ENCODE measurements at places on chromosomes 7 and 10.

GRCh38 chr7:38563741-38564140, 67.4 kb downstream of the AMPH start:
- DNase-seq = no peak

- peak; percentile 20 for DNase-seq
Observed at GRCh38 chr7:78924581-78924980, 528.9 kb downstream of the MAGI2 start.

DNA sequence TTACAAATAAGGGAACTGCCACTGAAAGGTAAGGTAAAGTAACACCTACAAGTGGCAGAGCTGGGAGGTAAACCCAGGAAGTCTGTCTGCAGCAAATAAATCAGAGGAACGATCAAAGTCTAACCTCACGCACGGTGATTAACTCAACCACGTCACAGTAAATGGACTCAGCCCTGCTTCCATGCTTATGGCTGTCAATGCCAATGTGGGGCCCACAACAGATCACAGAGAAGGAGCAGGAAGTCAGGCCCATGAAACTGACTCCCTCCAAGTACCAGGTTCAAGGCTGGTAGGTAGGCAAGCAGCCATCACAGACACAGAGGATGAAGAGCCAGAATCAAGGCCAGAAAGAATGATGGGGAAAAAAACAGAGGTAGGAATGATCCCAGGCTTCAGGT, 38.0 kb upstream of the ACSL5 start:
- DNase-seq = no peak

- DNase-seq = no peak
Observed at GRCh38 chr10:74083304-74083703, 67.3 kb downstream of the AP3M1 start.

DNA sequence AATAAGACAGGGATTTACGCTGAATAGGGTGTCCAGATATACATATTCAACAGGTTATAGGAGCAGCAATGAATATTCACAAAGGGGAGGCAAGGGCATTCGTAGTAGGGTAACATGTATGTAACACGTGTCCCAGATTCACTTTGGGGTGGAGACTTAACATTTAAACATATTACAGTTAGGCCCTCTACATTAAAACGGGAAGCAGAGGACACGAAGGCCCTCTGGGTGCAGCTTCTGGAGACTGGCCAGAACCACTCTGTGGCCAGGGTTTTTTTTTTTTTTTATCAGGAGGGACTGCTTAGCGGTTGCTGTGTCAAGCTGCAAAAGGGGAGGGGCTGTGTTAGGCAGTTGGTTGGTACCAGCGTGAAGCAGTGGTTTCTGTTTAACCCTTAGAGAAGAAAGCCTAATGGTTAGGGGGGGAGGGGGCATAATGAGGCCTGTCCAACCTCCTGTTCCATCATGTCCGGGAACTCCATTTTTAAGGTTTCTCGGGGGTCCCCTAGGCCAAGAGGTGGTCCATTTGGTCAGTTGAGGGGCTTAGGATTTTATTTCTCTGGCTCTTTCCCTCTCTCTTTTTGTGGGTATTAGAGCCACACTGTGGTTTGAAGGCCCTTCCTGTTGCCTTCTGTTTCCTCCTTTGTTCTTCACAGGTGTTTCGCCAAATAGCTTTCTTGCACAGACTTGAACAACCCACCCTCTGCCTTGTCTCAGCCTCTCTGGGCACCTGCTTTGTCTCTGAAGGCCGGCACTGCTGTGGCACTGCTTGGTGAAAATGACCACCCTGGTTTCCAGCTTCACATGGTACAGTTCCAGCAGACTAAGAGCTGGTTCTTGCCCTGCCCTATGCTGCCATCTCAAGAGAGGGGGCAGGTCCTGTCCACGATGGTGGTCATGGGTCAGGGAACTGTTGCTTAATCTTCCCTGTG, 26.4 kb downstream of the PRF1 start:
- peak; percentile 41 for DNase-seq

GRCh38 chr7:1919539-1920265, 249.6 kb downstream of the ELFN1 start:
- no peak for DNase-seq

DNA sequence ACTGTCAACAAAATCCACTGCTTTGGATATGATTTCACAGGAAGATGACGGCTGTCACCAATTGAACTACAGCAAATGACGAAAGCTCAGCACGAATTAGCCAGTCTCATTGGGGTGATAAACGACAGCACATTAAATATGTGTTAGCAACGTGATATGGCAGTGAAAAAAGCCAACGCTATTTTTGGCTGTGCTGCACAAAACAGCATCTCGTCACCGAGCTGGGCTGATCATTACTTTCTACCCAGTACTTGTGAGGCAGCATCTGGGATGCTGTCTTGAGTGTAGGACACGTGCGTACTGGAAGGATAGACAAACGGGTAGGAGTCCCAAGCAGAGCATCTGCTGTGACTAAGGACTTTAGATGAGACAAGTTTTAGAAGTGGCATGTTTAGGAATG, 138.3 kb downstream of the EXOC4 start:
- DNase-seq = no peak

DNA sequence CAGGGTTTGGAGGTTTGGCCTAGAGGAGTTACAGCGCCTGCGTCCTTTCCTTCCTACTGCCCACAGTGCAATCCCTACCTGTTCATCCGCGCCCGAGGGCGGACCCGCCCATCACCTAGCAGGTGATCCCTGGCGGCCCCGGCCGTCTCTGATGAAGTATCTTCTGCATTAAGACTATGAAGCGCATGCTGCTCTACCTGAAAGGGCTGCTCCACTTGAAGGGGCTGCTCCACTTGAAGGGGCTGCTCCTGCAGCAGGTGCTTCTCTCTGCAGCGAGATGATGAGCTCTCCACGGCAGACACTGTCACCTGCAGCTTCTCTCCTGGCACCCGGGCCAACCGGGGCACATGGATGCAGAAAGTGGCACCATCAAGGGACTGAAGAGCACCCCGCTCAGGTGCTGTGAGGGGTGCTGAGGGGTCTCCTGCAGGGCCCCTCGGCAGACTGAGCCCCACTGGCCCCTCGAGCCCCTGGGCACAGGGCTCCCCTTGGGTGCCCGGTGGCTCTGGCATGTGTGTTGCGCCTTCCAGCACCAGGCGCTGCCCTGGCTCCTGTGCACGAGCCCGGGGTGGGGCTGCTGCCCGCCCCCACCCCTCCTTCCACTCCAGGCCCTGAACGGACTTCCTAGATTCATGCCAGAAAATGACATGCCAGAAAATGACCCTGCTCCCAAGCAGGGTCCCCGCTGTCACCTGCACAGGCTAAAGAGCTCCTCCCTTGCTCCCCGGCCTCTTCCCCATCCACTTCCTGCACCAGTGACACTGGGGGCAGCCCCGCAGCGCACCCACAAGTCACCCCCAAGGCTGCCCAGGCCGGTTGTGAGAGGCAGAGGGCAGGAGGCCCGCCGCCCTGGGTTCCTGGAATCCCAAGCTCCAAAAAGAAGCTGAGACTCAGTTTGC, 29.4 kb downstream of the WDR86 start:
- no peak for DNase-seq

DNA sequence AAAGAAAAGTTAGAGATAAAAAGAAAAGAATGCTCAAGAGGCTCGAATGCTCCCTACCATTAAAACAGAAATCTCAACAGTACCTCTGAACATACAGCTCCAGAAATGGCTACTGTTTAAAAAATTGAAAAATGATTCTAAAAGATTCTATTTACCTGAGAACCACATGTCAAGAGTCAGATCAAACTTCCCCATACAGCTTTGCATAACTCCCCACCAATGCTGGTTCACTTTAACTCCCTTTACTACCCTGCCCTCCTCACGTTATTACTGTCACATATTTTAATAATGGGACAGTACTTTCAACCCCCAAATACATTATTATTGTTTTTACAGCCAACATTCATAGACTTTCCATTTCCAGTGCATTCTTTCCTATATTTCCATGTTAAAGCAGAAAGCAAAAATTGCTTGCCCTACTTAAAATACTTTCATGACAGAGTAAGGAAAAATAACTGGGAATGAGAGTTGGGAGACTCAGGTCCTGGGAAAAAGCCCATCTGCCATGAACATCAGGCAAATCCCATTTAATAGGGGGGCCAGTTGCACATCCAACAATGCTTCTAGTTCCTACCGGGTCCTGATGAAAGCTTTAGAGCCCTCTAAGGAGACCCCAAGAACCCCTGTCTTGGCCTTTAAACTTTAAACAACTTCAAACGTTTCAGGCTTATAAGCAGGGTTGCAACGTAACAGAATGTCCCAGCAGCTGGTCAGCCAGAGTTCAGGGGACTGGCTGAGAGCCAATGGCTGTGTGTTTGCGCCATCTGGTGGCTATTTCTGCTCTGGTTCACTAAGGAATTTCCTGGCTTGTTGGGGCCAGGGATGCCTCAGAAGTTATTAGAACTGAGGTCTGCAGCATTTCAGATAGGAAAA, 247.4 kb downstream of the ELMO1 start:
- DNase-seq = peak; percentile 60

All from stromal cell of bone marrow (primary cell).